NCI-H1417 (cell line): ENCODE measurements at places on chromosomes 5 and 9.

GRCh38 chr5:124154714-124155113 lies 591.7 kb downstream of the ZNF608 start:
- no peak for DNase-seq

DNA sequence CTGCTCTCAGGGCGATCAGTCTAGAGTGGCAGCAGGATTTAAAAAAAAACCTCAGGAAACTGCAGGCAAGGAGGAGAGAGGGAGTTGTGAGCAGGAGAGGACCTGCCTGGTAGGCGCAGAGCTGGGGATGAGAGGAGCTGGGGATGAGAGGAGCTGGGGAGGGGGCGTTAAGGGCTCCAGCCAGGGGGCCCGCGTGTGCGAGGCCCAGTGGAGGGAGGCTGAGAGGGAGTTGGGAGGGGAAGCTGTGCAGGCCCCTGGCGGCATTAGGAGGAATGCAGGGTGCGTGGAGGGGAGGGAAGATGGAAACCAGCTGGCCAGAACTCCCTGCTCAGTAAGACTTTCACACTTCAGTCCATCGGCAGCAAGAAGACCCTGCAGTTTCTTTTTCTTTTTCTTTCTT lies 45.2 kb upstream of the HMCN2 start:
- peak; percentile 31 for DNase-seq

DNA sequence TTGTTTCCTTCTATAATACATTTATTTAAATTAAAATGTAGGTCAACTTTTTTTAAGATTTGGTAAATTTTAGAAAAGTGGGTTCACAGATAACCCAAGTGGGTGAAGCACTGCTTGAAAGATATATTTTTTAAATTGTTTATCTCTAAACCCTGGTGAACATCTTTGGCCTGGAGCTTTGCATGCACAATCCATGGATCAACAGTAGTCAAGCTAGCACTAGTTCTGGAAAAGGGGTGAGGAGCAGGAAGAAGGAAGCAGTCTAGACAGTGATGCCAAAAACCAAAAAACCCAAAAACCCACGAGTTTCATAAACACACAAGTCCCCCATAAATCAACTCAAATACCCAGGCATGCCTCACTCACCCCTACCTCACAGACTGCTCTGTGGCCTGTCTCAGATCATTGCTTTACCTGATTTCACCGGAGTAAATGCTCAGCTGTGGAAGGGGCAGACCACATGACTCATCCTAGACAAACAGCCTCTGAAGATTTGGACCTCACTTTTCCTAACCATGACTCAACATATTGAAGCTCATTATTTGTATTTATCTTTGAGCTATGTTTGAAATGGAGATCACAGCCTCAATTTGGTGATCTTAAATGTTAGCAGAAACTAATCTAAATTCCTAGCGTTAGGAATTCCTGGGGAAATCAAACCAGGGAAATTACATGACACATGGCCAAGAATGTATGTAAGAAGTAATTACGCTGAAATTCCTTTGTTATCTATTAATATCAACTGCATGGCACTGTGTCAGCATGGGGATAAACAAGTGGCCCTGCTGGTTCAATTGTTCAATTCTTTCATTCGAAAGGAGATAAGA lies 149.6 kb downstream of the ZNF608 start:
- no peak for DNase-seq

DNA sequence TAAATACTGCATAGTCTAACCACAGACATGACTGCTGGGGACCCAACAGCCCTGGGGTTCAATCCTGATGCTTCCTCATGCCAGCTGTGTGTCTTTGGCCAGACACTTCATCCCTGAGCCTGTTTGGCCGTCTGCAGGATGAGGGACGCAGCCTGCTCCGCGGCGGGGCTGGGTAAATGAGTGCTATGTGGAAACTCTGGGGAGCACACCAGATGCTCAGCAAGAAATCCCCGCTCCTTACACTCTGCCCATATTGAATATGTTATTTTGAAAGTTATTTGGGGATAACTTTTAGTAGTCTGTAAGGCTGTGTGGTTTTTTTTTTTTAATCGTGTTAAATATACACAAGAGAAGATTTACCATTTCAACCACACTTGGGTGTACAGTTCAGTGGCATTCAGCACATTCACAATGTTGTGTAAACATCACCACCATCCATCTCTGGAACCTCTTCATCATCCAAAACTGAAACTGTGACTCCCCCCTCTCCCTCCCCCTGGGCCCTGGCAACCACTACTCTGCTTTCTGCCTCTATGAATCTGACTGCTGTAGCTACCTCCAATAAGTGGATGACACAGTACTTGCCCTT lies 42.7 kb downstream of the SH3PXD2B start:
- DNase-seq = no peak

DNA sequence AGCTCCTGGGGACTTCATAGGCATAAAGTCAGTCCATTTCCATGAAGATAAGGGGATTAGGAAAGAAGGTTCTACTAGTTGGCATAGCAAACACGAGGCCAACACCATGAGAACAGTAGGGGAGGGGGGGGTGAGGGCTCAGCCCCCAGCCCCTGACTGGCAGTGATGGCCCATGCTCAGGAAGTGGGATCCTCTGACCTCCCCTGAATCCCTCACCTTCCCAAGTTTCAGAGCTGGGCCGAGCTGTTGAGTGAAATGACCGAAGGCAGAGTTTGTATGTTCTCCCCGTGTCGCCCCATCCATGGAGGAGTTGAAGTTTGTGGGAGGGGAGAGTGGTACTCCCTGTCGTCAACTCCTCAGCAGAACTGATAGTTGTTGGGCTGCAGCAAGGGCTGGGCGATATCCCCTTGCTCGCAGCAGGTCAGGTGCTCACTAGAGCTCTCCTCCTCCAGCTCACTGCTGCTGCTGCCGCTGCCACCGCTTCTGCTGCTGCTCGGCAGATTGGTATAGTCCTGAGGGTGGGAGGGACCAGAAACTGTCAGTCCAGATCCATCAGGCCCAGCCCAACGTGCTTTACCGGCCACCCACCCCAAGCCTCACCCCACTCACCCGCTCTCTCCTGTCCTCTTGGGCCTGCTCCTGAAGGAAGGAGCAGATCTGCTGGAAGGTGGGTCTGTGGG lies 32.5 kb downstream of the CSF1R start:
- DNase-seq = no peak

DNA sequence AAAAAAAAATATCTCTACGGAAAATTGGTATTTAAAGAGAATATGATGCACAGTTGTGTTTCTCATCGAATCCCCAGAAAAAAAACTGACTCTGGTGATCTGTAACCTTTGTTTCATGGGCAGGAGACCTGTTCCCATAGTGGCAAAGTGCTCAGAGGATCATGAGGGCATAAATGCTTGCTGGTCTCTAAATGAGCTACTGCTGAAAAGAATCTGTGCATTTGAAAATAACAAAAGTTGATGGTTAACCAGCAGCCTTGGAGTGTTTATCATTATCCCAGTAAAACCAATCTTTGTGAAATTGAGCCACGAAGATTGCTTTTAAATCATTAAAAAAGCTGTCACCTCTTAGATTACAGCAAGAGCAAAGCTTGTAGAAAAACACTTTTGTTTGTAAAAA lies 775.4 kb downstream of the MTRR start:
- no peak for DNase-seq

GRCh38 chr9:104968025-104968982 lies 40.3 kb upstream of the ABCA1 start:
- peak; percentile 98 for DNase-seq

DNA sequence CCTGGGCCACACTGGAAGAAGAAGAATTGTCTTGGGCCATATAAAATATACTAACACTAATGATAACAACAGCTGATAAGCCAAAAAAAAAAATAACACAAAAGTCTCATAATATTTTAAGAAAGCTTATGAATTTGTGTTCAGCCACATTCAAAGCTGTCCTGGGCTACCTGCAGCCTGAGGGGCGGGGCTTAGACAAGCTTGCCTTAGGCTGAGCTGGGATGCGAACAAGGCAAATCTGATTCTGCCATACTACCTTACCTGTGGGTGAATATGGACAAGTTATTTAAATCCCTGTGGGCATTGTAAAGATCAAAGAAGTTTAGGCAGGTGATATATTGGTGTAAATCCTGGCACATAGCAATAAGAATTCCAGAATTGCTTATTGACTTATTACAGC lies 212.3 kb upstream of the ATP10B start:
- DNase-seq = peak; percentile 53

- no peak for DNase-seq
Observed at GRCh38 chr5:68999181-68999580, 94.6 kb upstream of the SLC30A5 start.

DNA sequence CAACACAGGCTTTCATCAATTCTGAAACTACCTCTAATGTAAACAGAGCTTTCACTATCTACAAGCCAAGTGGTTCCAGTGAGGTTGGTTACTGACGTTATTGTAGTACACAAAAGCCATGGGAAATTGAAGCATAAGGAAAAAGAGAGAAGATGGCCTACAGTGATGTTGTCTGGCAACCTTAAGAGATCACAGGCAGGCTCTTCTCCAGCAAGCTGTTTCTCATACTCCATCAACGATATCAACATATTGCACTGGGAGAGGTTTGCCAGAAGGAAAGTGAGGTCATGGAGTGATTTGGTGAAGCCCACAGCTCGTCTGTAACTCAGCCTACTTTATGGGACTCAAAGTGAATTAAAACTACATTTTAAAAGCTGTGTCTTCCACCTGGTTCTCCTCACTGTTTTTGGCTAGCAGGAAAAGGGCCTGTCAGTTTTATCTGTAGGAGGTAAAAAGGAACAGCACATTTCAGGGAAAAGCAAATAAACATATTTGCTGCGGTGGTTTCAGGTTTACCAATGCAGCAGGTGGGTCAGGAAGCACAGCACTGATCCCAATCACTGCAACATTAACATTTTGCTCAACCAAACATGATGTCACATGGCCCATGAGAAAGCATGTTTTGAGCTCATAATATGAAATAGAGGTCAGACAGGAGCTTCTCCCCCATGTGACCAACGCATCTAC lies 72.9 kb downstream of the ARSB start:
- peak; percentile 62 for DNase-seq

- DNase-seq = no peak
Observed at GRCh38 chr5:78858364-78858763, 126.7 kb downstream of the ARSB start.

- DNase-seq = no peak
Observed at GRCh38 chr9:82164159-82164558, 175.6 kb downstream of the SPATA31D1 start.

GRCh38 chr9:105295986-105296385 lies 51.5 kb downstream of the SLC44A1 start:
- no peak for DNase-seq

- no peak for DNase-seq
Observed at GRCh38 chr9:35533398-35533797, 43.5 kb downstream of the RUSC2 start.

DNA sequence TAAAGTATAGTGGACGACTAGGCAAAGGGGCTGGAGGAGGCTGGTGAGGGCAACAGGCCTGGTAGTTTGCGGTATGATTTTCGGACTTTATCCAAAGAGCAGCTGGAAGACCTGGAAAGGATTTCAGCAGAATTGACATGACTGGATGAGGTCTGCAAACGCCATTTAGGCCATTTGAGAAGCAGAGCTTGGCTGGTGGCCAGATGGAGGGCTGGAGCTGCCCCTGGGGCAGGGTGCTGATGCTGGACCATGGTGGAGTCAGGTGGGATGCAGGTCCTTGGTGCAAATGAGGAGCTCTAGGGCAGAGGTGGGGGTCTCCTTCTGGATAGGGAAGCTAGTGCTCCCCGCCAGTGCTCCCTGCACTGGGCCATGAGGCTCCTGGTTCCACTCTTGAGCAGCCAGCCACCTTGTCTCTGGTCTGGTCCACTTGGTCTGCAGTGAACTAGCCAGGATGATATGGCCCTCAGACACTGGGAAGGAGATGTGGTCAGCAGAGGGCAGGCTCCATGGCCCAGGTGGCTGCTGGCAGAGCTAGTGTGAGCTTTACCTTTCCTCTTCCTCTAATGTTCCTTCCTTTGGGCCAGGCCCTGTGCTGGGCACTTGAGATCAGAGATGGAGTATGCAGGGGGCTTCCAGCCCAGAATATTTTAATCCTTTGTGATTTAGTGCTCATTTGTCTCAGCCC lies 31.4 kb downstream of the COL27A1 start:
- no peak for DNase-seq
